ENCODE measurements at places on chromosomes 2 and 18.

DNA sequence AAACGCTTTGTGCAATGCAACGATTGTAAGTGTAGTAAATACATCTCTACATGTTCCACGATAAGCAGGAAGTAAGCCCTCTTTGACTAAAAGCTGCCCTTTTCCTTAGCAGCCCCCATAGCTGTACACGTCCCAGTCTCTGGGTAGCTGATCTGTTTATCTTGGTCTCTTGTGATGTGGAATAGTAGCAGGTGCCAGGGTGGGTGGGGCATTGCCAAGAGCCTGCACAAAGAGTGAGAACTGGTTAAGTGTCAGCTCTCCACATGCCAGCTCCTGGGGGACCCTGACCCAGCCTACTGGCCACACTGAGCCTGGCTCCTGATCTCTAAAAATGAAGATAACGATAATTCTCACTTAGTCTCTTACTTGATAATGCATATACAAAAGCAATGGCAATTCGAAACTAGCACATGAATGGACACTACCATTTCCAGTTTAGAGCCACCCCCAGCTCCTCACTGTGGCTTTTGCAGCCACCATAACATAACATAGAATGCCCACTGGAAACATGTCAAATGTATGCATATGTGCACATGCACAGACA is 92.3 kb downstream of the MYT1L start:
- DNase-seq: peak; percentile 74

DNA sequence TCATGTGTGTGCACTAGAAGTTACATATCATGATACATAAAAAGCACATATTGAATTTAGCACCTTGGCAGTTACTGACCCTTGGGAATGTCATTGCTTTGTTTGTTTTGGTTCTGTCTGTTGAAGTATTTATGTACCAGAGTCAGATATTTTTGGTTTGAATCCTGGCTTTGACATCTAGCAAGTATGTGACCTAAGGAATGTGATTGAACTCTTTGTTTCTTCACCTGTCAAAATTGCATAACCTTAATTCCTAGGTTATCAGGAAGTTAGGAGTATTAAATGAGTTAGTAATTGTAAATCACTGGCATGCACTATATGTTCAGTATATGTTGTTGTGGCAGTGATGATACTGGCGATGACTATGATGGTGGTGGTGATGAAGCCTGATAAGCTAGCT is 1003.5 kb upstream of the NRXN1 start:
- no peak for DNase-seq

DNA sequence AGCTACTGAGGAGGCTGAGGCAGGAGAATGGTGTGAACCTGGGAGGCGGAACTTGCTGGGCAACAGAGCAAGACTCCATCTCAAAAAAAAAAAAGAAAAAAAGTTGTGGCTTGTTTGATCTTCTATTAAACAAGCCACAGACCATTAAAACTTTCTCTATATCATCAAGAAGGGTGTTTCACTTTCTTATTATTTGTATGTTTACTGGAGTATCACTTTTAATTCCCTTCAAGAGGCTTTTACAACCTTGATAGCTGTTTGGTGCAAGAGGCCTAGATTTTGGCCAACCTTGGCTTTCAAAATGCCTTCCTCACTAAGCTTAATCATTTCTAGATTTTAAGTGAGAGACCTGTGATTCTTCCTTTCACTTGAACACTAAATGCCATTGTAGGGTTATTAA is 339.1 kb downstream of the TSN start:
- DNase-seq: no peak

DNA sequence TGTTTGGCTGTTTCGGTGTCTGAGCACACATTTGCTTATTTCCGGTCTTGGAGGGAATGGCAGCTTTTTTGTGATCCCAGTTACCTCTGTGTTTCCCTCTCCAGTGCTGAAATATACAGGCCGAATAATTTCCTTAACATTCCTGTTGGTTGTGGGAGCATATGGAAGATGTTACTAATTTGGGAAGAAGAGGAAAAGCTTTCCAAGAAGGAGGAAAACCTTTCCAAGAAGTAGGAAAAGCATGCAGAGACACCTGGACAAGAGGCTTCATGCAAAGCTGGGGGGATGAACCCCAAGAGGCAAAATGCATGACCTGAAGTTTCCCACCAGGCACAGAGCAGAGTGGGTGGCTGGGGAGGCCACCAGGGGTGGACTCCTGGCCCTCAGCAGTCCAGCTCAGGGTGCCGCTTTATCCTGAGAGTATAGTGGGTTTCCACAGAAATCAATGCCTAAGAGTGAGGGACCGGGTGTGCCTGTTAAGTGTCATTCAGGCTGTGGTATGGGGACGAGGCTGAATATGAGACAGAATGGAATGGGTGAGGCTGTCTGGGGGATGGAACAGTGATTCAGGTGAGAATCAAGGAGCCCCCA is 25.5 kb upstream of the GNAL start:
- no peak for DNase-seq

DNA sequence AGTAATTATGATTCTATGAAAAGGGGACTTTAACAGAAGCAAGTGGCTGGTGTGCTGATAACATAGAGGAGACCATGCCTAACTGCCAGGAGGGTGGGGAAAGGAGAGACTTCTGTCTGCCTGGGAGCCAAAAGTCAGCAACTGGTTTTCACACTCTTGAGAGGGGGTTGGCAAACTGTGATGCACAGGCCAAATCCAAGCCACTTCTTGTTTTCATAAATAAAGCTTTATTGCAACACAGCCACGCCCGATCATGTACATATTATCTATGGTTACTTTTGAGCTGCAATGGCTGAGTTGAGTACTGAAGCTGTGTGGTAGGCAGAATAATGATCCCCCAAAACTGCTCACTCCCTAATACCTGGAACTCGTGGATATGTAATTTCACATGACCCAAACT is 208.4 kb downstream of the LNPK start:
- DNase-seq: no peak

DNA sequence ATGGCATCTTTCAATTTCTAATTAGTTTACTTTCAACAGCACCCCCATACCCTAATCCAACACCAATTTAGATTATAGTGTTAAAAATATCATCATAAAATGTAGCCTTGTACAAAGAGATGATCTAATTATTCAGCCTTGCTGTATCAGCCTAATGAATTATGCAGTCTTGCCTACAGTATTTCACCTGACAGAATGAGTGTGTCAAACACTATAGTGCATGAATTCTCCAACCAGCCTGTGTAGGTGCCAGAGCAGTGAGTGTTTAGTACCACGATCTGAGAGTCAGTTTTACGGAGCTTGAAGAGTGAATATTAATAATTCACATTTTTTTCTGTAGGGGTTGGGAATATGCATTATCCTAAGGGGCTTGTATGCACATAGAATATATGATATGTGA is 411.6 kb upstream of the SLC14A2 start:
- DNase-seq: no peak

GRCh38 chr18:452816-453215 is 47.7 kb downstream of the COLEC12 start:
- no peak for DNase-seq

DNA sequence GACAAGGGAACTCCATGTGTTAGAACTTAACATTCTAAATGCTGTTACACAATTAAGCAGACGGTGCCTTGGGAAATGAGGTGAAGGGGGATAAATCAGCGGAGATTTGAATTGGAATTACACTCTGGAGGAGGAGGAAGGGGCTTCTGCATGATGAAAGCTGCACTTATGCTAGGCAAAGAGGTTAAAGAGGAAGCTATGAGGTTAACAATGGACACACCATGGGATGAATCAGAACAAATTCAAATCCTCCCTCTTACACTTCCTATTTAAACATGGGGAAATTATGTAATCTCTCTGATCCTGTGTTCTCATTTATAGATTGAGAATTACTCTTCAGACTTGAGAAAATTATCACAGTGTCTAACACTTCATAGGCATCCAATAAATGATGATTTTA is 121.5 kb upstream of the SIX2 start:
- no peak for DNase-seq

DNA sequence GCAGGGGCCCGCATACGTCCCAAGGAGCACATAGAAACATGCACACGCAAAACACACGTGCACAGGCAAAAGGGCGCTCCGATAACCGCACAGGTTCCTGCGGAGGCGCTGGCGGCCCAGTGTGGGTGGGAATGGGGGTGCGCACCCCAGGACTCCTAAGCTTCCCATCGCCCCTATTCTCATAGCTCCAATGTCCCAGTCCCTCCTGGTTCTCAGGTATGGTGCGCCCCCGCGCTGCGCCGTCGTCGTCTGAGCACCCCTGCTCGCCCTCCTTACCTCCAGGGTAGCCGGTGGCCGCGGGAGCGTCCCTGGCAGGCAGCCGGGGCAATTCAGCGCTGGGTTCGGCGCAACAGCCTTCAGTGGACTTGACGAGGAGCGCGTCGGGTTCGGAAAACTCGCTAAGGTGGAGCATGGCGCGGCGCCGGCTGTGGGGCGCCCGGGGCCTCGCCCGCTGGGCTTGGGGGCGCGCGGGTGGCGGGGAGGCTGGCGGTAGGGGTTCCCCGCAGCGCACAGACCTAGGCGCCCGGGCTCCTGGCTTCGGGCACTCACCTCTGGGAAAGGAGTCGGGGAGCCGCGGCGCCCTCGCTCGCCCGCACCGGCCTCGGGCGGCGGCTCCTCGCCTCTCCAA is 328 bp downstream of the EGR4 start:
- DNase-seq: no peak
